ENCODE measurements at places on chromosomes 7 and 10. TPM values are rescaled to one million over a fixed set of nuclear protein-coding genes. Genes with fewer than 3 reads are reported as not detected.

DNA sequence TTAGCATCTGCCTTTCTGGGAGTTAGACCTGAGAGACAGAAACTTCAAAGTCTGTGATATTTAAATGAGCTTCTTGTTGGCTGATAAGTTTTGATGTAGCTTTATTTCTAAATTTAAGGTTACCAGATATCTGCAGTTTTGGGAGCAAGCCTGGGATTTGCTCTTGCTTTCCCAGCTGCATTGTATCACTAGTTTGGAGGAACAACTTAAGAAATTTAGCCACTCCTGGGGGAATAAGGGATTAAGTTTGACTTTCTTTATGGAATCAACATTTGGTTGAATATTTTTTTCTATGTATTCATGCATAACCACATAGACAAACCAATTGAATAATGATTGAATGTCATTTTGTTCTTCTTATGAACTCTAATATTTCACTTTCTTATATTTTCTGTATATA is 178.6 kb downstream of the POLR1F start:
- no peak for DNase-seq

GRCh38 chr7:129779602-129780256 is 168.2 kb downstream of the NRF1 start:
- DNase-seq = peak; percentile 52

DNA sequence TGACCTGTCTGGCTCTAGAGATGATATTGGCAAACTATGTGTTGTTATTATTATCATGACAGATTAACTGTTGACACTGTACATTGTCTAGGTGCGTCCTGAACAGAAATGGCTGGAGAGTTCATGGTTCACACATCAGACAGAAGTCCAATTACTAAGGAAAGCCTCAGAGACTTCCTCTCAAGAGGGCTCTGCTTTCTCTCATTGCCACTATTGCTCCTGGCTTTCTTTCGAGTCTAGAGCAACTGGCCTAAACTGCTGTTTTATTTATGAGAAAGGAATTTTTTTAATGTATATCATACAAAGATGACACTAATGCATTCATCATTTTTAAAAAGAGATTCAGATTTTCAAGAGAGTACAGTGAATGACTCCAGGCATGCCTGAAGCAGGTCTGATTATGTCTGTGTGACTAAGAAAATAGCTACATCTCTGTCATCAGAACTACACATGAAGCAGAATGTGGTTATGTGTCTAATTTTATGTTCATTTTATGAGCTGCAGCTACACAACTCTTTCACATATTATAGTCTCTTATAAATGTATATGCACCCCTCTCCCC is 30.4 kb downstream of the NRCAM start:
- DNase-seq = no peak

DNA sequence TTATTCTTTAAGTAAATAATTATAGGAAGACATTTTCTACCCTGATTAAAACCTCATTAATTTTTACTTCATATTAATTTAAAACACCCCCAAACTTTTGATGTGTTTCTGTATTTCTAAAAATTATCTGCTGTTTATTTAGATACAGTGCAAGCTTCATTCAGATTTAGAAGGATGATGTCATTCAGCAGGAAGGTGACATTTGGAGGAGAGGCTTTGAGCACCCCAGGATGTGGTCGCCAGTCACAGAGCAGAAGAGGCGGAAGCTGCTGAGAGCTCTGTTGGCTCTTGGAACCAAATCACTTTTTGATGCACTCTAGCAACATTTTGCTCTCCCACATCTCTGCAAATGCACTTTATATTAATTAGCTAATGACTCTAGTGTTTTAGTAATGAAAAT is 233.9 kb upstream of the CACNA2D1 start:
- peak; percentile 50 for DNase-seq

DNA sequence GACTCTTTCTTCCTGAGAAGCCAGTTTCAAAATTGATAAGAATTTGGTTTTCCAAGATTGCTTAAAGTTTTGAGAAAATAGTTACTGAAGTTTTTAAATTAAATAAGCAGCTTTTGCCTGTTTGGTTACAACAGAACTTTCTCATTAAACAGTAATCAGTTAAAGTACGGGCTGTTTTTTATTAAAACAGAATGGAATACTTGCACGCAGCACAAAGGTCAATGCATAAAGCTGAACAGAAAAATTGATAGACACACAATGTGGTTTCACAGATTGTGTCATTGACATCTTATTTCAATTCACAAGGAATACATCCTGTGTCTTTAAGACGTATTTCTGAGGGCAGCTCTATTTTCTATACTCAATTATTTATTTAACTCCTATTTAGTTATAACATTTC is 192.2 kb downstream of the PRKG1 start:
- DNase-seq = no peak

DNA sequence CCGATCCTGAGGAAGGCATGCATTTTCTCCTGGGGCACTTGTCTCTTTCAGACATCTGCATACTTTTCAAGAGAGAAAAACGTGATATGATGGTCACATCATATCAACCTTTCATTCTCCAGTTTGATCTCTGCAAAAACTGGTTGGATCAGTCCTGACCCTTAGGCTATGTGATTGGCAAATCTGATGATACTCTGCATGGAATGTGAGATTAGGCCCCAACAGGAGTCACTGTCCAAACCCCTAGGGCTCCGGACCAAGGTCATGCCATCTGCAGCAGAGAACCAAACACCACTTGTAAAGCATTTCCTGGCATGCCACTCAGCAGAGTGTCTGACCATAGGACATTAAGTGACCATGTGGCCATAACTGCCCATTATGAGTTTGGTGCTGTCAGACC is 8.6 kb downstream of the GCK start:
- no peak for DNase-seq

DNA sequence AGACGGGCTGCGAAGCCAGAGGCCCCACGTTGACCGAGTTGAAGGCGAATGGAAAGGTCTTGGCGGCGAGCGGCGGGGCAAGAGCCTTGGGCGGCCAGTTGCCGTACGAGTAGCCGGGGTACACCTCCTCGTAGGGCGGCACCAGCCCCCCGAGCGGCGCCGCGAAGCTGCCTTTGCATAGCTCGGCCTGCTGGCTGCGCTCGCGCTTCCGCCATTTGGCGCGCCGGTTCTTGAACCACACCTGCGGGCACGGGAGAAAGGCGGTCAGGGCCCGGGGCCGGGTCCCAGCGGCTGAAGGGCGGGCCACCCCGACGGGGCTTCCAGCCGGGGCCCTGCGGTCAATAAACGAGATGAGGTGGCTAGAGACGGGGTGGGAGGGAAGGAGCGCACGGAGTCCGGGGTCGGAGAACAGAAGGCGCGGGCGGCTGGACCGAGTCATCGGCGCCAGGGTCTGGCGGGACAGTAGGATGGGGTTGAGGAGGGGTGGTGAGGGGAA is 4.8 kb downstream of the ELOVL3 start:
- DNase-seq = peak; percentile 73

DNA sequence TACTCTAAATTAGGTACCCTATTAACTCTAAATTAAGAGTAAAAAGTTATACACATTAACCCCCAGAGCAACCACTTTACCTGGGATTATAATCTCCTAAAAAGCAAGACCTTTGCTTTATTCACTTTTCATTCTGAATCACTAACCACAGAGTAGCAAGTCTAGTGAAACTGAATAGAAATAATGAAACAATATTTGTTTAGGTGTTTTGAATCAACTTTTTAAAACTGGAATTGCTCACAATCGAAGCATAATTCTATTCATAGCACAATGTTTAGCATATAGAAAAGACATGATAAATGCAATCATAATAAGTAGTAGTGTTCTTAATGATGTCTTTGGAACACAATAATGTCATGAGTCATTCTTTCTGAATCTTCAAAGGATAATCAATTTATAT is 37.0 kb upstream of the CASD1 start:
- no peak for DNase-seq

GRCh38 chr10:113497198-113497597 is 55.7 kb upstream of the HABP2 start:
- no peak for DNase-seq

- no peak for DNase-seq
These were observed 69.1 kb upstream of the MXI1 start for GRCh38 chr10:110138197-110138812.

DNA sequence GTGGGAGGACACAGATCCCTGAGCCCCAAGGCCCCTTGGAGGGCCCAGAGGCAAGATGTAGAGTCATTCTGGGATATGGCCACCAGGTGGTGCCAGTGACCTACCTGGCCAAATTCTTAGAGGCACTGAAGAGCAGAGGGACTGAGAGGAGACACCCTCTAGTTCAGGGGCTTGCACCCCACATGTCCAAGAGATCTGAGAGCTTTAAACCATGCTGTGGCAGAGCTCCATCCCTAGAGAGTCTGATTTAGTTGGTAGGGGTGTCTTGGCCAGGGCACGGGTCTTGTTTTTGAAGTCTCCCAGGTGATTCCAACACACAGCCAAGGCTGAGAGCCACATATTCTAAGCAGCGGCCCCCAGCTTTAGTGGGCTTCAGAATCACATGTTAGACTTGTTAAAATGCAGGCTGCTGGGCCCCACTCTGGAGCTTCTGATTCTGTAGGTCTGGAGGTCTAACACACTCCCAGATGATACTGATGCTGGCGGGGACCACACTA is 52.5 kb downstream of the PRF1 start:
- peak; percentile 79 for DNase-seq

DNA sequence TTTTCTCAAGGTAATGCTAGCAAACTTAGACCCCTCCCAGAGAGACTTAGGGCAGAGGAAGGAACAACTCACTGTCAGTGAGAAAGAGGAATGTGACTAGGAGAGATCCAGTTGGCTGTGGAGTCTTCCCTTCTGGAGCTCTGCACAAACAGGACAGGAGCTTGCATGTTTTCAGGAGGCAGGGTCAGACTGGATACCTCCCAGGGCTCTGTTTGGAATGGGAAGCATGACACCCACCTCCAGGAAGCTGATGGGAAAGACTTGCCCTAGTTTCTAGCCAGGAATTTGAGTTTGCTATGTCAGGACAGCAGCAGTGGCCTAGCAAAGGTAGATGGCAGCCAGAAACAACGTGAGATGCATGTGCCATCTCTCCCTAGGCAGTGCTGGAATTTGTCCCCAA is 40.6 kb downstream of the GHRHR start:
- DNase-seq = no peak

- DNase-seq = no peak
These were observed 271.4 kb downstream of the POLR1F start for GRCh38 chr7:19437446-19437845.

- DNase-seq = no peak
These were observed 598.1 kb downstream of the SH2D4B start for GRCh38 chr10:81135851-81136250.

- no peak for DNase-seq
These were observed 3.6 kb downstream of the FAM53B start for GRCh38 chr10:124740369-124741280.

Gene TMEM273
- 22.5 TPM for total RNA-seq

Gene NEUROG3
- not detected for total RNA-seq

Gene NPSR1
- not detected for total RNA-seq

Gene TRIM74
- total RNA-seq = 1.8 TPM

Gene JCAD
- total RNA-seq = 0.29 TPM
